ENCODE measurements at places on chromosomes 2 and 18.

DNA sequence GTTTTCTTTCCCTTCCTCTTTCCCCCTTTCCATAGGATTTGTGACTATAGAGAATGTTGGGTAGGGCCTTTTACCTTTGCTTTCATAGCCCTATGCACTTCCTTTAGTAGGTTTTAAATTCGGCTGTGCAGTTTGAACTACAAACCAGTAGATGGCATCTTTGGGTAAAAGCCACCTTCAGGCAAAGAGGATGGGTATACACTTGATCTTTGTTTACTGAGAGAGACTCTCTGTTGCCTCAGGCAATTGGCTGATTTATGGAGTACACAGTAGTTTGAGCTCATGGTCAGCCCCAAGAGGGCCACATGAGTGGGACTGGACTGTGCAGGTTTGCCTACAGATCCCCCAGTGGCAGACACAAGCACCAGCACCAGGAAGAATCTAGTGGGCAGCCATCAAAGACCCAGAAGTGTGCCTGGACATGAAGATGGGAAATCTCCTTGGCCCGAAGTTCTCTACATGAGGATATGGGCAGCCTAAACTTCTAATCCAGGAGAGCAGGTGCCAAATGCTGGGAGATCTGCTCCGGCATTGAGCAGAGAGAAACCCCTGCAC is 1304.3 kb upstream of the DDX18 start:
- DNase-seq = no peak

- peak; percentile 50 for DNase-seq
Measured at GRCh38 chr2:207133820-207134519, 31.8 kb downstream of the KLF7 start.

GRCh38 chr2:1742681-1743395 is 1.5 kb downstream of the PXDN start:
- DNase-seq = peak; percentile 90

- DNase-seq = peak; percentile 78
Measured at GRCh38 chr2:240998995-240999791, 775 bp downstream of the SNED1 start.

DNA sequence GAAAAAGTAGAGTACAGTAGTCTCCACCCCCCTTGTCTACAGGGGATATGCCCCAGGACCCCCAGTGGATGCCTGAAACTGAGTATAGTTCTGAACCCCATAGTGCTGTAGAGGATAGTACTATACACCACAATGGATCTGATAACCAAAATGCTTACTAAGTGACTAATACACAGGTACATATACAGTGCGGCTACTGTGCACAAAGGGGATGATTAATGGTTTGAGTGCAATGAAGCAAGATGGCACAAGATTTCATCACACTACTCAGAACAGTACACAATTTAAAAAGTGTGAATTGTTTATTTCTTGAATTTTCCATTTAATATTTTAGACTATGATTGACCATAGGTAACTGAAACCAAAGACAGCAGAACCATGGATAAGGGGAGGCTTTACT is 446.9 kb upstream of the NRP2 start:
- no peak for DNase-seq

DNA sequence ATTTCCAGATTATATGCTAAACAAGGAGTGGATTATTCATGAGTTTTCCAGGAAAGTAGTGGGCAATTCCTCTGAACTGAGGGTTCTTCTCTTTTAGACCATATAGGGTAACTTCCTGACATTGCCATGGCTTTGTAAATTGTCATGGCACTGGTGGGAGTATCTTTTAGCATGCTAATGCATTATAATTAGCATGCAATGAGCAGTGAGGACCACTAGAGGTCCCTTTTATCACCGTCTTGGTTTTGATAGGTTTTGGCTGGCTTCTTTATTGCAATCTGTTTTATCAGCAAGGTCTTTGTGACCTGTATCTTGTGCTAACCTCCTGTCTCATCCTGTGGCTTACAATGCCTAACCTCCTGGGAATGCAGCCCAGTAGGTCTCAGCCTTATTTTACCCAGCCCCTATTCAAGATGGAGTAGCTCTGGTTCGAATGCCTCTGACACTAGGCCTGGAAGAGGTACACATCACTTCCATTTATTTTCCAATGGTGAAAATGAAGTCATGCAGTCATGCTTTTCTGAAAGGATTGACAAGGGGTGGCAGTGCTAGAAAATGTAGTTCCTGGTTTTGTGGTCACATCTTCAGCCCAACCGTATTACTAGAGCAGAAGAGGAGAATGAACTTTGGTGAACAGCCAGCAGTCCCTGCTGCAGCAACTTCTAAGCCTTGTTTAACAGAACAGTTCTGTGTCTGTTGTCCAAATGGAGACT is 26.6 kb upstream of the ITGA4 start:
- no peak for DNase-seq

GRCh38 chr2:8447610-8448221 is 234.1 kb upstream of the ID2 start:
- DNase-seq = peak; percentile 68

DNA sequence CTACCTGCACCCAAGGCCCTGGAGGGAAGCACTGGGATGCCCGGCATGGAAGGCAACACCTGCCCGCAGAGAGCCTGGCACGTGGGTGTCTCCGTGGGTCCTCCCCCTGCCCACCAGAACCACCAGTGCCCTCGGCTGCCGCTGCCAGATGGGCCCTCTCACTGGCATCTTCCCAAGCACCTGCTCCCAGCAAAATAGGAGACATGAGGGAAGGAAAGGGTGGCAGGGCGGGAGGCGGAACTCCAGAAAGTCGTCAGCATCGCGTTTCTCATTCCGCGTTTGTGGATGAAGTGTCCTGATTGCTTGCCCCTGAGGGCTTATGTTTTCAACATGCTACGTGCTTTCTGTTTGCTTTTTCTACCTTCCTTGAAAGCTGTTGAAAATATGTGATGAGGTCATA is 8.8 kb upstream of the SNTG2 start:
- DNase-seq = no peak

DNA sequence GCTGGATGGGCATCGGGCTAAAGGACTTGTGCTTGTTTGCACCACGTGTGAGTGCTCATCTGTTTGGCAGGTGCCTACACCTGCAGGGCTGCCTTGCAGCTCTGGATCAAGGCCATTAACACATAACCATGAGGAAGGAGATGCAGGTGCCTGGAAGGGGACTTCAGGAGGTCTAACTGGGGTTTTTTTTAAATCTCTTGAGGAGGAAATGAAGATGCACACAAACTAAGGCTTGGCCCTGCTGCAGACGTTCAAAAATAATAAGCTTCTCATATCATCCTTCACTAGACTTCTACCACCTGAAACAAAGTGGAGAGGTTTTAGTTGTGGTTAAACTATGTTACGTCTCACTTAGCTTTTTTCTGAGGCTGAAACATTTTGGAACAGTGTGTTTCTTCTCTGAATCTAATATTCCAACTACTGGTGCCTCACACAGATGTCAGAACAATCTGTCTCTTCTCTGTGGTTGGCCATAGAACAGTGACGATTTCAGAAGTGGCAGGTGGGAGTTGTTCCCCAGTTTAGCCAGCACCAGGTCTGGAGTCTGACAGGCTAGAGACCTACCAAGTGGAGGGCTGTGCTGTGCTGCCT is 36.5 kb downstream of the BCL2L11 start:
- no peak for DNase-seq

GRCh38 chr2:221572821-221573429 is 821 bp upstream of the EPHA4 start:
- DNase-seq = peak; percentile 56

DNA sequence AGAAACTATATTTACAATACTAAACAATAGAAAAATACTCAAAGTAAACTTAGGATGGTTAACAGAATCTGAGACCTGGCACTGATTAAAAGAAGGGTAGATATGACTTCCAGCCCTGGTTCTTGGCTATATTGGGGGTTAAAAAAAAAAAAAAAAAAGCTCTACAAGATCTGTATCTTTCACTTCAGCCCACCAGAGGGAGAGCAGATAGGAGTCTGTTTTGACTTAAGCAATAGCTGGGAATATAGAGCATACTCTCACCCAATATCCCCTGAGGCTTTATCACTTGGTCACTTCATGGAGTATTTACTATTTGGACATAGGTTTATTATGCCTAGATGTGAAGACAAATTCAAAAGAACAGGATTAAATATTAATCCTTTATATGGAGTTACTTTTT is 598.9 kb upstream of the LINC00305 start:
- DNase-seq = no peak

- DNase-seq = no peak
Measured at GRCh38 chr2:10579441-10579840, 110.3 kb downstream of the NOL10 start.

GRCh38 chr18:69872661-69873060 is 75.0 kb downstream of the CD226 start:
- no peak for DNase-seq

GRCh38 chr2:197184959-197185586 is 125.5 kb downstream of the ANKRD44 start:
- no peak for DNase-seq

GRCh38 chr2:5453220-5454050 is 238.7 kb upstream of the SOX11 start:
- no peak for DNase-seq

GRCh38 chr2:144607891-144608521 is 88.1 kb upstream of the ZEB2 start:
- peak; percentile 27 for DNase-seq

GRCh38 chr2:175187378-175187777 is 5.9 kb upstream of the ATP5MC3 start:
- DNase-seq = peak; percentile 7

DNA sequence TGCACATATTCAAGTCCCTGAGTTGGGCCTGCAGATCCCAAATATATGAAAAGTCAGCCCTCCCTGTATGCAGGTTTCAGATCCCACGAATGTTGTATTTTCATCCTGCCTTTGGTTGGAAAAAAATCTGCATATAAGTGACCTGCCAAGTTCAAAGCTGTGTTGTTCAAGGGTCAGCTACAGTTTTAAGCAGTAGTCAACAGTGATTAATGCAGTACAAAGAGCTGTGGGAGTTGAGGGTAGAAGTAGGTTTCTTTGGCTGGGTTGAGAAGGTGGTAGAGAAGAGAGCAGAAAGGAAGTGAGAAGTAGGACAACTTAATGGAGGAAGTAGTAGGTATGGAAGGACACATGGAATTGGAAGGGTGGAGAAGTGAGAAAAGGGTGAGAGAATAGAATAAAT is 127.9 kb downstream of the ANKRD44 start:
- DNase-seq = no peak

- DNase-seq = no peak
Measured at GRCh38 chr2:108061439-108062042, 75.2 kb downstream of the SLC5A7 start.

DNA sequence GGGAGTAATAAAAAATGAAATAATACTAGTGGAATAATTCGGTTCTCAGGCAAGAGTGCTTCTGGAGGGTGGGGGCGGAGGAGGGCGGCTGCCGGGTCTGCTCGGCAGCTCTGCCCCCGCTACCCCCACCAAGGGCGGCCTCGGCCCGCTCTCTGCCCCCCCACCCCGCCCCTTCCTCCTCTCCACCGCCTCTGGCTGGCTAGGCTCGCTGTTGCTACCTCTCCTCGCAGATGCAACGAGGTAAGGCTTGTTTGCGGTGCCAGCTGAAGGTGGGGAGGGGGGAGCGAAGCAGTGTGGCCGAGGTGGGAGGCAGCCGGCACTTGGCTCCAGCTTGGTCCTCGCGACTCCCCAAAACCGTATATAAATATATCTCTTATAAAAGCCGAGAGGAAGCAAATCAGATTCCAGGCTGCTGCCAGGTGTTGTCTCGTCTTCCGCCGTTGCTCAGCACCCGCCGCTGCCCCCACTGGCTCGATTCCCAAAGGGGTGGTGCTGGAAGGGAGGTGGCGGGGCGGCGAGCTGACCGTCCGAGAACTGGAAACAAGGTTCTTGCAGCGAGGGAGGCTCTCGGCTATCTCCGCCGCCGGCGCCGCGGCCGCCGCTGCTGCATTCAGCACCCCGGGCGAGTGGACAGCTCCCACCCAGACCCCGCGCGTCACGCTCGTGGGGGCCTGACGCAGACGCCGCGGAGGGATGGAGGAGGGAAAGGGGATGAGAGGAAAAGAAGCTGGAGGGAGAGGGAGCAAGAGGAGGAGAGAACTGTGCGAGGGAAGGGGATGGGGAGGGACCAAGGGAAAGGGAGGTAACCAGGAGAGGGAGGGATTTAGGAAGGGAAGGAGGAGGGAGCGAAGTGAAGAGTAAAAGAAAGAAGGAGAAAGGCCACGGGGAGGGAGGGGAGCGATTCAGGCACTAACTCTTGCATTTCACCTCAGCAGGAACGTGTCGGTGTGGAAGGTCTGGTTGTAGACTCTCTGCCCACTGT is at the start of gene MARCHF4:
TSS of gene MARCHF4 (minus strand) at position 763 of the 982 bp plus-strand sequence. CDS start 2,223 bp downstream, outside the sequence.
- peak; percentile 93 for DNase-seq

GRCh38 chr2:55693181-55694125 is at the start of gene PNPT1:
TSS of gene PNPT1 (minus strand) at chr2:55693844. CDS start at chr2:55693823, 21 bp downstream.
- peak; percentile 99 for DNase-seq

DNA sequence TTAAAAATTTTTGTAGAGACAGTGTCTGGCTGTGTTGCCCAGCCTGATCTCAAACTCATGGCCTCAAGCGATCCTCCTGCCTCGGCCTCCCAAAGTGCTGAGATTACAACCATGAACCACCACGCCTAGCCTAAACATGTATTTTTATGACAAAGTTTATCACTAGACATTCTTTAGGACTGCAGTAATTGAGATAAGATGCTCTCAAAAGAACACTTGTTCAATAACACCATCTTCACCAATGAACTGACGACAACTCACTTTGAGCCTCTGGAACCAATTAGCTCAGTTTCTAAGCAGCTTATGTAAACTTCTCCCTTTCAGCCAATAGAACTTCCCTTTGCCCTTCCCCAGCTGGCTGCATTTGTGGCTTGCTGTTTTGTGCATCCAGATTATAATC is 15.3 kb upstream of the PPP4R1 start:
- DNase-seq = peak; percentile 52

DNA sequence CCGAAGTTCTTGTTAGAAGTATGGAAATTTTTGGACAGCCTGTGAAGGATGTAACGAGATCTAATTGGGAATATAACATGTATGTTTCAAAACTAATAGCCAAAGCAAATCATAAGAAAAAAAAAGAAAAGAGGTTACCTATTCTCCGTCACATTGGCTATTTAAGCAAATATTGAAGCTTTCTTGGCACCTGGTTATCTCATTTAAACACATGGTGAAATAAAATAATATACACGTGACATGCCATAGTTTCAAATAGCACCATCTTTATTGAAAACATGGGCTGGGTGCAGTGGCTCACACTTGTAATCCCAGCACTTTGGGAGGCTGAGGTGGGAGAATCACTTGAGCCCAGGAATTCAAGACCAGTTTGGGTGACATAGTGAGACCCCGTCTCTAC is 56.7 kb downstream of the ZEB2 start:
- DNase-seq = no peak

Data from GM03348 (cell line).